ENCODE measurements at places on chromosomes 3 and 15. TPM values are rescaled to one million over a fixed set of nuclear protein-coding genes. Genes with fewer than 3 reads are reported as not detected.

GRCh38 chr3:79317551-79318518 is 450.0 kb downstream of the ROBO1 start:
- no peaks in the 10 kb centered on the region for H3K36me3 ChIP-seq
- no peak overlapping the region for H3K27ac ChIP-seq
- no peaks in the 10 kb centered on the region for H3K27me3 ChIP-seq
- H3K4me1 ChIP-seq: no peaks in the 10 kb centered on the region

The BNC1 gene
- total RNA-seq: not detected

DNA sequence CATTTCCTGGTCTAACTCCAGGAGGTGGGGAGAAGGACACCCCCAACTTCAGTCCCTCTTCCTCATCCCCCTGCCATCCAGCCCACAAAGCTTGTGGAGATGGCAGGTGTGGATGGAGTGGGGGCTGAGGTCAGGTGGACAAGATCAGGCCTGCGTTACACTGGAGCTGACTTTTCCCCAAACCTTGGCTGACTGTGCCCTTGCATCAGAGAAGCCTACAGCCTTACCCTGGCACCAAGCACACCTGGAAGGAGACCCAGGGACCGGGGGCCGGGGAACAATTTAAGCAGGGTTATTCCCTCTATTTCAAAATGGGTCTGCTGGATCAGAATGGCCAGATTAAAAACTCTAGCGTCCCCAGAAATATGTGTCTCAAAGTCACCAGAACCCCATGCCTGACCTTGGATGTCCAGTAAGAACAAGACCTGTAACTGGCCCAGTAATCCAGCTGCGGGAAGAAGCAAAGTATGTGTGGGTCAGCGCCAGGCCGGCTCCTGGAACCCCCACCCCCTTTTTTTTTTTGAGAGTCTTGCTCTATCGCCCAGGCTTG is 14.4 kb downstream of the TNK2 start:
- DNase-seq: no peak
- H3K27ac ChIP-seq: no peak overlapping the region
- peaks cover 46% of the 10 kb centered on the region for H3K4me1 ChIP-seq

The IGDCC3 gene
- not detected for total RNA-seq

DNA sequence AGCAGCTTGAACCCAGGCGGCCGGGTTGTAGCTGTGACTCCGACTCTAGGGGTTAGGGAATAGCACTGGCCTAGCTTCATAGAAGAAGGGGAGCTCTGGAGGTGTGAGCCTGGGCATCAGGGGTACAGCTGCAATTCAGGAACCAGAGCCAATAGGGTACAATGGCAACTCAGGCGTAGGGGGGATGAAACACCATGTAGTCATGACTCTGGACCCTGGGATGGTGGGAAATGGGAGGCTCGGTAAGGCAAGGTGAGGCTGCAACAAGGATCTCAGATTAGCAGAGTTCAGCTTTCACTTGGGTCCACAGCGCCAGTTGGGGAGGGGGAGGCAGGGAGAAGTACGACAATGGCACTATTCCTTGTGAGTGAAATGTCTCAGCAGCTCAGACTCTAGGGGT is 210.2 kb upstream of the LYSMD4 start:
- H3K36me3 ChIP-seq: no peaks in the 10 kb centered on the region
- DNase-seq: no peak
- no peak overlapping the region for H3K27ac ChIP-seq

The GPR87 gene
- not detected for total RNA-seq

- no peaks in the 10 kb centered on the region for H3K36me3 ChIP-seq
- no peaks in the 10 kb centered on the region for H3K4me1 ChIP-seq
- DNase-seq: no peak
- H3K27me3 ChIP-seq: no peaks in the 10 kb centered on the region
- no peak overlapping the region for H3K27ac ChIP-seq
Measured at GRCh38 chr15:88307344-88307743, 50.8 kb upstream of the NTRK3 start.

The GOLGA8O gene
- 35.5 TPM for total RNA-seq

The EPHB1 gene
- not detected for total RNA-seq

The POPDC2 gene
- total RNA-seq: 8.0 TPM

DNA sequence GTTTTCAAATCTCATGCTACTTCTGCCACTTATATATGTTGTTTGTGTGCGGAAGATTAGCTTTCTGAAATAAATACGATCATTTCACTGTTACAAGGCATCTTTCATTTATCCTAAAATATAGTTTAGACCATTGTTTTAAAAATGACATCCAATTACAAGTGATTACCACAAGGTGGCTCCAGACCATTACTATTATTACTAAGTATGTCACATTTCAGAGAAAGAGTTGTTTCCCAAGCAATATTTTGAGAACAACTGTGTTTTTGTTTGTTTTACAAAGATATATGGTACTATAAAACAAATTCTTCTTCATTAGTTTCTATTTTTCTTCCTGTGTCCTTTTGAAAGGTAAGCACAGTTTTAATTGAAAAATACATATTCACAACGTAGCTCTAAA is 136.0 kb upstream of the RAP2B start:
- H3K4me1 ChIP-seq: no peaks in the 10 kb centered on the region
- no peaks in the 10 kb centered on the region for H3K36me3 ChIP-seq

- peaks cover 31% of the 10 kb centered on the region for H3K36me3 ChIP-seq
- DNase-seq: peak; percentile 46
- H3K27me3 ChIP-seq: no peaks in the 10 kb centered on the region
- no peaks in the 10 kb centered on the region for H3K4me1 ChIP-seq
- H3K27ac ChIP-seq: no peak overlapping the region
- H3K4me3 ChIP-seq: no peak overlapping the region
Measured at GRCh38 chr3:70990185-70990584, 593.3 kb downstream of the FOXP1 start.

The WDR72 gene
- not detected for total RNA-seq

The ACAP2 gene
- 128 TPM for total RNA-seq

DNA sequence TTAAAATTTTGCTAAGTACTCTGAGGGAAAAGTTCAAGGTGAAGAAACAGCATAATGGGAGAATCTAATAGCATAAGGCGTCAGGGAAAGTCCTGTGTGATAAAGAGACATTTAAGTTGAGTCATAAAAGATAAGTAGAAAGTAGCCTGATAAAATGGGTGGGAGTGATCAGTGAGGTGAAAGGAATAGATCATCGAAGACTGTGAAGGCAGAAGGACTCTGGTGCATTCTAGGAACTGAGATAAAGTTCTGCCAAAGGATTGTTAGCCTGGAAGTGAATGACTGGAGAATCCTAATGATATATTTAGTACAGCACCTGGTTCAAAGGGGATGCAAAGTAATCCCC is 149.9 kb downstream of the CFAP20DC start:
- DNase-seq: no peak
- H3K4me1 ChIP-seq: peaks cover 16% of the 10 kb centered on the region
- H3K27me3 ChIP-seq: no peaks in the 10 kb centered on the region
- no peaks in the 10 kb centered on the region for H3K36me3 ChIP-seq
- no peak overlapping the region for H3K27ac ChIP-seq

- H3K27ac ChIP-seq: no peak overlapping the region
- no peaks in the 10 kb centered on the region for H3K36me3 ChIP-seq
- no peaks in the 10 kb centered on the region for H3K4me1 ChIP-seq
Measured at GRCh38 chr3:20575146-20575545, 389.1 kb upstream of the SGO1 start.

- H3K4me3 ChIP-seq: no peak overlapping the region
- H3K27ac ChIP-seq: no peak overlapping the region
- no peaks in the 10 kb centered on the region for H3K27me3 ChIP-seq
Measured at GRCh38 chr15:74302821-74303359, 64.6 kb downstream of the CYP11A1 start.

The SSUH2 gene
- not detected for total RNA-seq

The THRB gene
- not detected for total RNA-seq

DNA sequence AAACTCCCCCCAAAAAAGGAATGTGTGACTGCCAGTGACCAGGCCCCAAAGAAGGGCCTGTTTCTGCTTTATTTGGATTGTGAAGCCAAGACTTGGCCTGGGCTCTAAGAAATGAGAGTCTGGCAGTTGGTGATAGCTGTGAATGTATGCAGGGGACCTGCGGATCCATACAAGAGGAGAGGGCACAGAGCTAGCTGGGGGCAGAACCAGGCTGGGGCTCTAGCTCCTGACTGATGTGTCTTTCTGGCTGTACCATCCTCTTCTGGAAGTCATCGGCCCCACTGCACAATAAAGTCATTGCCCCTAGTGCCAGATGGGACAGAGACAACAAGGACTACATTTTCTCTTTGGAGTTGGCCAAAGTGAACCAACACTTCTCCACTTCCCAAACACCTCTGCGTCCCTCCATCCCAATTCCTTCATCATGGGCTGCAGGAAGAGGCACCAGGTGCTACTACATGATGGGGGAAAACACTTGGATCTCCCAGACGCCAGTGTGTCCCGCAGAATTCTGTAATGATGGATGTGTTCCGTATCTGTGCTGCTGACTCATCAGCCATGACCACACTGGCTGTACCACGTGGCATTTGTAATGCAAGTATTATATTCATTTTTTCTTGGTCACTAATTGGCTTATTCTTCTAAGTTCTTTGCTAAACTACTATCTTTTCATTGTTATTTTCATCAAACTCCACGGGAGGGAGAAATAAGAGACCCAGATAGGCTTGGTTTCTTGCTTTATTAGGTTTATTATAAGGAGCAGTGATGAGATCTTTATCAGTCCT is 1.7 kb upstream of the PLA2G4F start:
- DNase-seq: no peak
- no peak overlapping the region for H3K27ac ChIP-seq
- H3K4me3 ChIP-seq: no peak overlapping the region
- no peaks in the 10 kb centered on the region for H3K27me3 ChIP-seq
- no peaks in the 10 kb centered on the region for H3K4me1 ChIP-seq

All from natural killer cell (primary cell).